ENCODE measurements at places on chromosomes 6 and 20.

DNA sequence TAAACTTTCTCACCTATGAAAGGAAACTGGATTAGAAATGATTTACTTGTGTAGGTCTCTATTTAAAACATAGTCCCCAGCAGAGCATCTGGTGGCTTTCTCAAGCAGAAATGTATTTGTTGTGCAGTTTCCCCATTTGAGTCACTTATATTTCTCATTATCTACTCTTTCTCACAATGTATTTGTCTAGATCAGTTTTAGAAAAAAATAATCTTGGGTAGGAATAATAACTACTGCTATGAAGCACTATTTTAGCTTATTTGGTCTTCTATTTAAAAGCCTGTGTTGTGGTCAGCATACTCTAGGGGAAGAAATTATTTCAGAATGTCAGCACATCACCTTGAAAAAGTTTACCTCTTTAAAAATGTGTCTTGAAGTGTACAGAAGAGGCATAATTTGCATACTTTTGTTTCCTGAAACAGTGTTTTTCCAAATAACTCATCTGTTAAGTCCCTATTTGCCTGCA is 60.9 kb upstream of the PRL start:
- no peak for DNase-seq

GRCh38 chr6:40442591-40442990 is 144.6 kb downstream of the LRFN2 start:
- no peak for DNase-seq

- no peak for DNase-seq
Measured at GRCh38 chr6:34358389-34358905, 34.0 kb downstream of the NUDT3 start.

DNA sequence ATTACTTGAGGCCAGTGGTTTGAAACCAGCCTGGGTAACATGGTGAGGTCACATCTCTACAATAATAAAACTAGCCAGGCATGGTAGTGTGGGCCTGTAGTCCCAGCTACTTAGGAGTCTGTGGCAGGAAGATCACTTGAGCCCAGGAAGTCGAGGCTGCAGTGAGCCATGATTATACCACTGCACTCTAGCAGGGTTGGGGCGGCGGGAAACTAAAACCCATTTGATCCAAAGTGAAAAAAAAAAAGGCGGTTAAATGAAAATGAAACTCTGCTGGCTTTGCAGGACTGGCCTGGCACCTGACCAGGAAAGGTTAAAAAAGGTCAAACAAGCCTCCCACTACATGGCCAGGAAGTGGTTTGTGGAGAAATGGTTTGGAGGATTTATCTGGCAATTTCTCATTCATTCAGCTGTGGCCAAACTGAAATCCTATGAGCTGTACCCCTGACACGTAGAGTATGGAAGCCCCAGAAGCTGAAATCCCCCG is 36.6 kb downstream of the MTRES1 start:
- no peak for DNase-seq

DNA sequence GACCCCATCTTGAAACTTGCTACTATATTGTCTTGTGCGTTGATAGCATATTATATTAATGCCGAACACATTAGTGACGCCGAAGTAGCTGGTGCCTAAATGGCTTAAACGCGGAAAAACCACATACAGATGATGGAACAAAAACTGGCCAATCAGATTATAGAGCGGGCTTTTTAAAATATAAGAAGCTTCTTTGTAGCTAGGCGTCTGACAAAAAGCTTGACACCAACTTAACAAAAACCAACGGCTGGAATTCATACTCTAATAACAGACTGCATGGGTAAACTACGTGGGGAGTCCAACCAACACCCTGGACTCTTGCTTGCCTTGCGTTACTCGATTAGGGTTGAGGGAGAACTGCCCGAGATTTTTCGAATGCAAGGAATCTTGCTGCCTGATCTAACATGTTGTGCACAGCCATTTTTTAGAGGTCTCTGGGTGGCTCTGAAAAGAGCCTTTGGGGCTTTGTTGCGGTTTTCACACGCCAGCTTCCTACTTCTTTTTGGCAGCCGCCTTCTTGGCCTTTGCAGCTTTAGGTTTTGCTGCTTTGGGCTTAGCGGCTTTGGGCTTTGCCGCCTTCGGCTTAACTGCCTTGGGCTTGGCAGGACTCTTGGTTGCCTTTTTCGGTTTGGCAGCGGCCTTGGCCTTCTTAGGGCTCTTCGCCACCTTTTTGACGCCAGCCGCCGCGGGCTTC is 45.7 kb downstream of the OR2B2 start:
- DNase-seq = no peak

DNA sequence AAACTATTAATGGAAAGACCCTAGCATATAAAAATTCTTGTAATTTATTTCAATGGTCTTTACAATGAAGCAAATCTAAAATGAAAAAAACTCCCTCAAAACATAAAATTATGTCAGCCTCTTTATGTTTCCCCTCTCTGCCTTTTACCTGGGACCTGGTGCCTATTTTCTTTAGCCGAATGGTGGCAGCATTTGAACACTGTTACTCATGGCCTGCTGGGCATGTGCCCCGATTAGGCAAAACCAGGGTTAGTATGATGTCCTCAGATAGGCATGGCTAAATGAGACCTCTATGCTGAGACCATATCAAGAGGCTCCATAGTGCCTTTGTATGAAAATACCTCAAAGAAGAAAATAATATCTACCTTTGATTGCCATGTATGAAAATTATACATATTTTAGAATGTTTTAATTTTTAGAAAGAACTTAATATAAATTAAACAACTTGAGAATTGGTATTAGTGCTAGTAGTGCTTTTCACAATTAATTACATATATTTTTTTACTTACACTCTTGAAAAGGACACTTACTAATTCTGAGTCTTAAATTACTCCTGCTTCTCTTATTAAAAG is 22.5 kb upstream of the C6orf58 start:
- DNase-seq = no peak

- DNase-seq = no peak
Measured at GRCh38 chr6:5599127-5599526, 337.8 kb downstream of the FARS2 start.

DNA sequence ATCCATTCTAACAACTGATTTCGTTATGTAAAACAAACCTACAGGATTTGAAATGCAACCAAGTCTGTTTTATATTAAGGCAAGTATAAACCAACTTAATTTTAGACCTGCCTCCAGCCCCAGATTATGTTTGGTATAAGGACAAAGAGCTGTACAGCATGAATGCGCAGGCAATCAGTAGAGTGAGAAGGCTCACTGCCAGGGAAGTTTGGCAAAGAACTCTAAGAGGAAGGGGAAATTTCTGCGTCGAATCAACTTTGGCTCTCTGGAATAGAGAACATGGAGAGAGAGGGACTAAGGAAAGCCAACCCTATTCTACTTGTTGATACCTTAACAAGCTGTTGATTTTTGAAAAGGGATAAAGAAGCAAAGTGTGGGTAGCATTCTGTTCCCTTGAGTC is 96.9 kb upstream of the FOXO3 start:
- no peak for DNase-seq

- no peak for DNase-seq
Measured at GRCh38 chr6:139235661-139236060, 56.1 kb downstream of the TXLNB start.

DNA sequence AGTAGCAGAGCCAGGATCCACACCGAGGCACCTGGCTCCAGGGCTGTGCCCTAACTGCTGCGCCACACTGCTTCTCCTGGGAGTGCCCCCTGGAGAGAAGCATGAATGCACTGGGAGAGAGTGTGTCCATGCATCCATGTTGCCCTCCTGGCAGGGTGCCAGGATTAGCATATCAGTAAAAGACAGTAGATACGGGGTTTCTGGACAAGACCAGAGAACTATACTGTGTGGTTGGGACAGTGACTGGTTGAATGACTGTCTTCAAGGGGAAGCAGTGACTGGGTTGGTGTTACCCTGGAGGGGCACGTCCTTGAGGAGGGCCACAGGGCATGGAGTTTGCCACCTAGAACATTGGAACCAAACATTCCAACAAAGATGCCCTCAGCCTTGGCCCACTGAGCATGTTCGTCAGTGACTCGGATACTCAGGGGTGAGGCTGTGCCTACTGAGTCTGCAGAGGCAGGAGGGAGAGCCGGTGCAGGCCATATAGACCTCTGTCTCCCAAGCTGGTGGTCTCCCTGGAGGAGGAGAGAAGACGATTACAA is 288.8 kb downstream of the CDC5L start:
- DNase-seq = no peak

DNA sequence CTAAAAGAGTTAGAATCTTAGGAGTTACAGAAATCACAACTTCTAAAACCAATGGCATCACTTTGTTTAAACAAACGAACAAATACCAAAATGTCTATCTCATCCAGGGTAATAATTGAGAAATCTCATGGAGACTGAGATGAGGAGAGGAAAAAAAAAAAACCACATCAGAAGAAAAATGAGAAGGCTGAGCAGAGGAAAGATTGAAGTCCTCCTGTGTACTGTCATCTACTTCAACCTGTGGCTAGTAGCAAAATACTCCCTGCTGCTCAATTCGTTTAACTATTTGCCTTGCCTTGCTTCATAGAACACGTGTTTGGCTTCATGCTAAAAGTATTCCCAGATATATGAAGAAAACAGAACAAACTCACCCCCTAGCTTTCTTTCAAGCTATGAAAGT is 143.7 kb downstream of the PDE10A start:
- DNase-seq = no peak
